HFFc6 (cell line): ENCODE measurements at places on chromosomes 5 and 9. TPM values are rescaled to one million over a fixed set of nuclear protein-coding genes. Genes with fewer than 3 reads are reported as not detected.
A peak's percentile ranks its signal among the peaks of the same experiment; 100 is the strongest.

NXNL2 gene
- total RNA-seq, result 5.5 and 7.7 TPM in 2 replicates

- peak overlapping the region; percentile 97 for H3K4me3 ChIP-seq
- H3K27me3 ChIP-seq, result peaks cover 1% of the 10 kb centered on the region; the same call in 1 of the 2 replicates
- peaks cover 45% of the 10 kb centered on the region for H3K36me3 ChIP-seq
- DNase-seq, result no peak
Observed at GRCh38 chr9:88531920-88532698, 2.9 kb upstream of the NXNL2 start.

RLN1 gene
- total RNA-seq, result not detected in 3 replicates

ANXA2R gene
- total RNA-seq, result 0.70 to 1.3 TPM (median 1.0 TPM) in 3 replicates

DNA sequence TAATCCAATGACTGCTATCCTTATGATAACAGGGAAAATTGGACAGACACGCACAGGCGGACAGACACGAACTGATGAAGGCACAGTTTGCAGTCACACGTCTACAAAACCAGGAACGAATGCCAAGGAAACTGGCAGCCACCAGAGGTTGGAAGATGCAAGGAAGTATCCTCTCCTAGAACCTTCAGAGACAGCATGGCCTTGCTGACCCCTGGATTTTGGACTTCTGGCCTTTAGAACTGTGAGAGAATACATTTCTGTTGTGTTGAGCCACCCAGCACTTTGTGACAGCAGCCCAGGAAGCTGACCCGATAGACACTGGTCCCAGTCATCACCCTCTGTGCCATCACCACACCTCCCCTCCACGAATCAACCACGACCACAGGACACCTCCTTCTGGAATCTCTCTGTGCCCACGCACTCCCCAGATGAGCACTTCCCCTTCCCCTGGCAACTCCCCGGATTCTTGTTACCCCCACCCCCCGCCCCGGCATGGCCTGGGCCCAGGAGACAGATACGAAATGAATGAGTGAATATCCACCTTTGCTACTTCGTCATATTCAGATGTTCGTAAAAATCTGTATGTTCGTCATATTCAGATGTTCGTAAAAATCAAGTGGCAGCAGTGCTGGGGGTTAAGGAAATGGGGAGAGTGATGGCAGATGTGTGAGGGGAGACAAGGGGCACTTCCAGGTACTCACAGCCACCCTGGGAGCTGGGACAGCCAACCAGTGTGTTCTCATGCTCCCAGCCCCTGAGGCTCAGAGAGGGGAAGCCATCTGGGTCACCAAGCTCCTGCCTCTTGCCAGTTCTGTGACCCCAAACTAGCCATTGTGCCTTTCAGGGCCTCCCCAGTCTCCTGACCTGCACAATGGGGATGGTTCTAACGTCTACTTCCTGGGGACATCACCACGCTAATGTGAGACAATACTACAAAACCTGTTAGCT is 18.5 kb downstream of the GBGT1 start:
- DNase-seq, result no peak
- no peaks in the 10 kb centered on the region for H3K36me3 ChIP-seq

LCP2 gene
- total RNA-seq, result not detected in 3 replicates

GRCh38 chr5:44506561-44506960 is 117.3 kb upstream of the FGF10 start:
- DNase-seq, result no peak
- no peak overlapping the region for H3K4me3 ChIP-seq
- H3K27ac ChIP-seq, result no peak overlapping the region

COL27A1 gene
- 22.2 to 25.5 TPM (median 23.9 TPM) in 3 replicates for total RNA-seq

DNA sequence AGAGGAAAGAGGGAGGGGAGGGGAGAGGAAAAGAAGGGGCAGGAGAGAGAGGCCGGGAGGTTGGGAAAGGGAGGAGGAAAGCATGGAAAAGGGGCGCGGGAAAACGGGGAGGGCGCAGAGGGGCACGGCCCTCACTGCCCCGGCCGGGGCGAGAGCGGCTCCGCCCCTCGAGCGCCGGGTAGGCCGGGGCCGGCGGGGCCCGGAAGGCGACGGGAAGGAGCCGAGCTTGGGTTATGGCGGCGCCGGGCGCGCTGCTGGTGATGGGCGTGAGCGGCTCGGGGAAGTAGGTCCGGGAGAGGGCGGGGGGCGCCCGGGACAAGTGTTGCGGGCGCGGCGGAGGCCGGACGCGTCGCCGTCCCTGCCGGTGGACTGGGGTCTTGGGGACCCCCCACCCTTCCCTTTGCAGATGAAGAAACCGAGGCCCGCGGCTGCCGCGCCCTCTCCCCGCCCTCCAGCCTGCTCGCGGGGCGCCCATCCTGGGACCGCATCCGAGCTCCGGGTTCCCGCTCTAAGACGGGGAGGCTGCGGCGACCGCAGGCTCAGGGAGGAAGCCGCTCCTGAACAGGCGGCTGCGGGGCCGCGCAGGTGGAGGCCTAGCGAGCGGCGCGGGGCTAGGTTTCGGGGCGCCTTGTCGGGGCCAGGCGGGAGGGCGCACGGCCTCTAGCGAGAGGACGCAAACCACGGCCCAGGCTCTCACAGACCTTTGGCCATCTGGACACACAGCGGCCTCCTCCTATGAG is at the start of gene IDNK:
Gene IDNK (plus strand): TSS at position 205 of the 740 bp plus-strand sequence. CDS start 29 bp downstream, at position 234.
- peak within 1 kb of the TSS; percentile 77 for H3K27ac ChIP-seq
- no peaks in the 10 kb centered on the region; the same call in 1 of the 2 replicates for H3K36me3 ChIP-seq
- H3K27me3 ChIP-seq, result peaks cover 1% of the 10 kb centered on the region; the same call in 1 of the 2 replicates
- H3K4me3 ChIP-seq, result peak within 1 kb of the TSS; percentile 88

DNA sequence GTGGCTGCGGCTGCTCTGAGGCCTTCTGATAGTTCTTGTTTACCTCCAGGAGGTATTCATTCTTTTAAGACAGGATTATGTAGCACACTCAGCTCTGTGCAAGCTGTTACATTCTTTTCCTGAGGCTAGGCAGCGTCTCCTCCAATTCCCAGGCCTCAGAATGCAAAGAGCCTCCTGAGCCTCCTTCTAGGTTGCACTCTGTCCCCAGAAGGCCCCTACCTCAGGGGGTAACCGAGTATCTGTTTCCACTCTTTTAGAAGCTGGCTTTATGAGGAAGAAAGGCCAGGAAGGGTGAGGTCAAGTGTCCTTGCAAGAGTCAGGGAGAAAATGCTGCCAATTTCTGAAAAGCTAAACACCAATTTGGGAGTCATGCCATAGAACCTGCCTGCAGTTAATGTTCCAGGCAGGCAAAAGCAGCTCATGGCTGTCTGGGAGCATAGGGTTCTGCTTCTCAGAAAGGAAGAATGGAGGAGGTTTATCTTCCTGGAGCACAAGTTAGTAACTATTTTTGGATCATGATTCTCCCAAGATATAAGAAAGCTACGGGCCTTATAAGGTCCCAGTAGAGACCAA is 178.9 kb downstream of the SEMA6A start:
- no peak overlapping the region for H3K4me3 ChIP-seq
- no peak for DNase-seq
- H3K4me1 ChIP-seq, result no peaks in the 10 kb centered on the region
- H3K36me3 ChIP-seq, result no peaks in the 10 kb centered on the region

DNA sequence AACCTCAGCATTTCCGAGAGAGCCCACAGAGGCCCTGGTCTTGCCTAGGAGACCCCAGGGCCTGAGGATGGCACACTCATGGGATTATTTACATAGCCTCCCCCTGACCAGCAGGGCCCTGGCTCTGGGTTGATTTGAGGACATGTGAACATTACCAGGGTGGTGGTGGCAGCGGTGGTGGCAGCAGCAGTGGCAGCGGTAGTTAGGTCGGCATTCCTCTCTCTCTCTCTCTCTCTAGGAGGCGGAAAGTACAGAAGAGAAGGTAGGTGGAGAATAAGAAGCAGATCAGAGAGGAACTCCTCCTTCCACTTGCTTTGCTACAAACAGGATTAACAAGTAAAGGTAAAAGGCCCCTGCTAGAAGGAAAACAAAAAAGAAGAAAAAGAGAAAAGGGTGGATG is 39.3 kb downstream of the B4GALT1 start:
- H3K4me3 ChIP-seq, result no peak overlapping the region
- peaks cover 59% of the 10 kb centered on the region for H3K4me1 ChIP-seq

- peaks cover 23% of the 10 kb centered on the region for H3K4me1 ChIP-seq
- H3K36me3 ChIP-seq, result peaks cover 43% of the 10 kb centered on the region
- H3K4me3 ChIP-seq, result no peak overlapping the region
- H3K27me3 ChIP-seq, result peaks cover 6% of the 10 kb centered on the region
Observed at GRCh38 chr5:150534811-150535210, 26.9 kb downstream of the NDST1 start.

DNA sequence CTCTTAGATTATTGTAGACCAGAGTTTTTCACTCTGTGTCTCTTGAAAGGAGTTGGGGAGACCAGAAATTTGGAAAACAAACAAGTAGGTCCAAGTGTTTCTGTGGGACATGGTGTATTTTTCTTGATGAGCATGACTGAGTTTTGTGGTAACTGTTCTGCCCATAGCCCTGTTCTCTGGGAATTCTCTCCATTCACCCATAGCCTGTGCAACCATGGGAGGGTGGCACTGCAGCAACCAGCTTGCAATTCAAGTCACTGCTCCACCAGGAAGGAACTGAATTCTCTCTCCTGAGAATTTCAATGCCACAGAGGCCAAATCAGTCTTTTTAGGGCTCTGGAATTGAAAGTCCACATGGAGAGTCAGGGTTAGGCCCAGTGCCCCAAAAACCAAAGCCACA is 475.3 kb upstream of the TRPC7 start:
- H3K4me3 ChIP-seq, result no peak overlapping the region
- H3K4me1 ChIP-seq, result no peaks in the 10 kb centered on the region
- no peaks in the 10 kb centered on the region for H3K36me3 ChIP-seq
- DNase-seq, result no peak
- peaks cover 11% of the 10 kb centered on the region for H3K27me3 ChIP-seq
- no peak overlapping the region for H3K27ac ChIP-seq

DNA sequence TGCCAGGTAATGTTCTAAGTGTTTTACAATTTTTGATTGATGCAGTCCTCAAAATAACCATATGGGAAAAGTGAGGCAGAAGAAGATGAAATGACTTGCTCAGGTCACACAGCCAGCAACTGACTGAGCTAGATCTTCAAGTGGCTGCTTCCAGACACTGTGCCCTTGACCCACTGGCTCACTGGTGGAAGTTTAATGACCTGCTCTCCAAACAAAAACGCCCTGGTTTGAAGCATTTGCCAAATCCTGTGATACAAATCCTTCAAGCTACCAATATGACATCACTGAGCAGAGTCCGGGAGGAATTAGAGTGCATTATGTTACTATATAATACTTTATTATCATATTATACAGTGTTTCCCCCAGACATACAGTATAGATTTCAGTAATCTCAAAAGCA is 459.4 kb downstream of the GADD45G start:
- no peak overlapping the region for H3K4me3 ChIP-seq
- H3K27ac ChIP-seq, result no peak overlapping the region
- H3K27me3 ChIP-seq, result no peaks in the 10 kb centered on the region

- H3K4me3 ChIP-seq, result no peak overlapping the region
- no peaks in the 10 kb centered on the region; the same call in 1 of the 2 replicates for H3K27me3 ChIP-seq
- no peak overlapping the region for H3K27ac ChIP-seq
- peaks cover 26% of the 10 kb centered on the region for H3K4me1 ChIP-seq
- no peak for DNase-seq
Observed at GRCh38 chr5:78268356-78268755, 26.1 kb downstream of the AP3B1 start.

PCDHGC3 gene
- total RNA-seq, result 129 to 162 TPM (median 142 TPM) in 3 replicates

GRCh38 chr9:29830821-29831220 is 2257.5 kb upstream of the C9orf72 start:
- H3K4me3 ChIP-seq, result no peak overlapping the region
- H3K36me3 ChIP-seq, result 0 out of 2 replicates have a peak, but pooled peaks cover 4% of the 10 kb centered on the region
- no peaks in the 10 kb centered on the region for H3K4me1 ChIP-seq

DNA sequence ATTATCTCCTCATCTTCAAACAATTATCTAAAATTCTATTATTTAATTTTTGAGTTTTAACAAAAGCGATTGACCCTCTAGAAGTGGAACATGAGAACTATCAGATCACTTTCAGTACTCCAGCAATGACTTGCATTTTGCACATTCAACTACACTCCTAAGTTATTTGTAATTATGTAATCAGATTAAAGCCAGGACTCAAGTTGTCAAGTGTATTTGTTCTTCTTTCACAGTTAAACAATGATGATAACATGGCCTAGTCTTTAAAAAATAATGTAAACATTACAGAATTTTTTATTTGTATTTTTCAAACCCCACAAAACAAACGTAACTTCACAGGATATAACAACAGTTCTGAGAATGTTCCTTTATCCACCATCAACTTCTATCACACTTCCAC is 2148.9 kb upstream of the ACO1 start:
- no peaks in the 10 kb centered on the region; the same call in 1 of the 2 replicates for H3K27me3 ChIP-seq
- H3K27ac ChIP-seq, result no peak overlapping the region
- no peaks in the 10 kb centered on the region for H3K4me1 ChIP-seq
- no peak overlapping the region for H3K4me3 ChIP-seq
- no peaks in the 10 kb centered on the region for H3K36me3 ChIP-seq

STARD4 gene
- 18.3 to 24.2 TPM (median 21.2 TPM) in 3 replicates for total RNA-seq

KIF12 gene
- total RNA-seq, result not detected in 2 replicates

DNA sequence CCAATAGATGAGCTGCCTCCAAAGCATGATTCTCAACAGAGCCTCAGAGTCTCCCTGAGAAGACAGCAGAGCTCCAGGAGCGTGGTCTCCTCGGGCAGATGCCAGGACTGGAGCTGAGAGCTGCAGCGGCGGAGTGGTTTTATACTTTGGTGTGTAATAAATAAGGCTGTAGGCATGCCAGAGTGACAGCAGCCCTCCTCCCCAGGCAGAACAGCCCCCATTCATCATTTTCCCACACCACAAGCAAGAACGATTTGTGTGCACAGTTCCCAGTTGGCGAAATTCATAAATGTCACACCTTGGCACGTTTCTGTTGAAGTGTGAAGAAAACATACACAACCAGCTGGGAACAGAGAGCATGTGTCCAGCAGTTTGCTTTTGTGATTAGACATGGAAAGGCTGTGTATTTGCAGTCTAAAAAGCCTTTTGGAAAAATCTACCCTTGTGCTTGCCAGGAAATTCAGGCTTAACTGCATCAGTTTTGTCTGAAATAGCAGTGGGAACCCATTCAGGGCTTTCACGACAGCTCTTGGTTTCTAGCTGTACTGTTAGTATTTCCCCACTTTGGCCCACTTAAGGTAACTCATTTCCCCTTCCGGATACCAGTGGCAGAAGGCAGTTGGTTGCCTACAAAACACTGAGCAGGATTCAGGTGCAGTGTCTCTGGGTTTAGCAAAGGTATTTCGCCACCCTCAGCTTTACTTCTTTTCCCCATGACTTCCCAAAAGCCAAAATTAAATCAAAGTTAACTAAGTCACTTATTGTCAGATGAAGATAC is at the start of gene C1QTNF3:
Gene C1QTNF3 (minus strand): TSS at position 115 of the 778 bp plus-strand sequence. CDS start 88 bp downstream, at position 27.
- H3K4me3 ChIP-seq, result no peak within 1 kb of the TSS
- no peaks in the 10 kb centered on the region; the same call in none of the 2 replicates for H3K27me3 ChIP-seq
- H3K4me1 ChIP-seq, result peaks cover 36% of the 10 kb centered on the region
- no peak within 1 kb of the TSS for H3K27ac ChIP-seq
- H3K36me3 ChIP-seq, result peaks cover 4% of the 10 kb centered on the region
- DNase-seq, result no peak

ANKRD18B gene
- total RNA-seq, result 7.5 to 11.4 TPM (median 9.9 TPM) in 3 replicates
